ENCODE measurements at places on chromosomes 2 and 18.

GRCh38 chr2:227035711-227036367, 128.2 kb downstream of the COL4A4 start:
- no peak for DNase-seq

DNA sequence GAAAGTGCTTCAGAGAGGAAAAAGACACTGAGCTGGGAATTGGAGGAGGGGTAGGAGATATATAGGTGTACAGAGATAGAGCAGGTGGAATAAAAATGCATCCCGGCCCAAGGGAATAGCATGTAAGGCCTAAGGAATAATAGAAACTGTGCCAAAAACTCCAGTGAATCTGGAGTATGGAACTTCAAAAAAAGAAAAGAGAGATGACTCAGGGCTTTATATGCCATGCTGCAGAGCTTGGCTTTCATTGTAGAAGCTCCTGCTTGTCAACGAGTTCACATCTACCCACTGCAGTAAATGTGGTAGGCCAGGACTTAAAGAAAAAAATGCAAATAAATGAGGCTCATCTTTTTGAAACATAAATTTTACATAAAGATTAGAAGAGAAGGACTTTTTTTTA, 131.8 kb downstream of the MREG start:
- no peak for DNase-seq

- no peak for DNase-seq
Measured at GRCh38 chr2:103165836-103166235, 404.0 kb downstream of the TMEM182 start.

DNA sequence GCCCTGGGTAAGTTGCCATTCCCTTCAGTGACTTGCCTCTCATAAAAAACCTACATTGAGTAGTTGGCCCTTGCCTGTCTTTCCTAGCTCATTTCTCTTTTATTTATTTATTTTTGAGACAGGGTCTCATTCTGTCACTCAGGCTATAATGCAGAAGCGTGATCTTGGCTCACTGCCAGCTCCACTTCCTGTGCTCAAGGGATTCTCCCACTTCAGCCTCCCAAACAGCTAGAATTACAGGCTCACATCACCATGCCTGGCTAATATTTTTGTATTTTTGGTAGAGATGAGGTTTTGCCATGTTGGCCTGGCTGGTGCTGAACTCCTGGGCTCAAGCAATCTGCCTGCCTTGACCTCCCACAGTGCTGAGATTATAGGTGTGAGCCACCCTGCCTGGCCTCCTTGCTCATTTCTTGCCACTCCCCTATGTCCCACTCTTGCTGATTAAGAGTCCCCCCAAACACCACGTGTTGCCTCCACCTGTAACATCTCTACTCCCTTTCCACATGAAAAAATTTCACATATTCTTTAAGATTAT, 12.6 kb downstream of the EVA1A start:
- DNase-seq: no peak

- no peak for DNase-seq
Measured at GRCh38 chr2:165902934-165903333, 50.6 kb downstream of the TTC21B start.

- no peak for DNase-seq
Measured at GRCh38 chr2:12816379-12817306, 99.9 kb downstream of the TRIB2 start.

GRCh38 chr2:135775420-135775819, 33.8 kb downstream of the UBXN4 start:
- DNase-seq: no peak

GRCh38 chr2:221962186-221962585, 336.6 kb downstream of the PAX3 start:
- no peak for DNase-seq

GRCh38 chr2:36707050-36707449, 10.5 kb downstream of the VIT start:
- no peak for DNase-seq

GRCh38 chr2:9297807-9298206, 91.2 kb downstream of the ASAP2 start:
- no peak for DNase-seq

GRCh38 chr18:36812678-36813077, 16.1 kb downstream of the TPGS2 start:
- no peak for DNase-seq

GRCh38 chr2:231305221-231305620, 90.3 kb upstream of the B3GNT7 start:
- DNase-seq: no peak

- no peak for DNase-seq
Measured at GRCh38 chr2:208722731-208723130, 316.1 kb downstream of the PTH2R start.

- no peak for DNase-seq
Measured at GRCh38 chr2:237727363-237727762, 71.2 kb upstream of the RBM44 start.

DNA sequence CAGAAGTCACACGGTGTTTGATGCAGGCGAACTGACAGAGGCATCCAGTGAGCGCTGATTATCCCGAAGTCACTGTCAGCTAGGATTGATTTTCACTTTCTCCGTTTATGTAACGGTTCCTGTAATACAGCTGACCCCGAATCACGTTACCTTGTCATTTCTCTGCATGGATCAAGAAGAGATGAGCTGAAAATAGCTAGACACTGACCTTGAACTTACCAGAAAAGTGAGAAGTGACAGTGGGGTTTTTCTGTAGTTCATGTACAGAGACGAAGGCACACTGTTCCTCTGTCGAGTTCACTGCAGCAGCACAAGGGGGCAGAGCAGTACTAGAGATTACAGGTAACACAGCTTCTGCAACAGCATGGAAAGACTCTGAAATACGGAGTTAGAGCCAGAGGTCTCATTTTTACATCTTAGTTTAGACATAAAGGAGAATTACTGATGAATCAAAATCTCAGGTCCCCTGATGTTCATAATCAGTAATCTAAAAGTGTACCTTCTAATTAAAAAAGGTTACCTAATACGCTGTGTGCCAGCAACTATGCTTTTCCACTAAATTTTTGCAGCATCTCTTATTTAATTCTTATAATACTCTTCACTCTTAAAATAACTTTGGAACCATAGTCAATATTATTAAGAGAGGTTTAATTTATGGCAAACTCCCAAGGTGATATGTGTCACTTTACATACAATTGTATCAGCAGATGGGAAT, 33.1 kb downstream of the ARHGAP15 start:
- DNase-seq: no peak

- DNase-seq: no peak
Measured at GRCh38 chr2:120344214-120344975, 1.5 kb upstream of the INHBB start.

- no peak for DNase-seq
Measured at GRCh38 chr2:241665731-241666440, 20.7 kb downstream of the DTYMK start.

DNA sequence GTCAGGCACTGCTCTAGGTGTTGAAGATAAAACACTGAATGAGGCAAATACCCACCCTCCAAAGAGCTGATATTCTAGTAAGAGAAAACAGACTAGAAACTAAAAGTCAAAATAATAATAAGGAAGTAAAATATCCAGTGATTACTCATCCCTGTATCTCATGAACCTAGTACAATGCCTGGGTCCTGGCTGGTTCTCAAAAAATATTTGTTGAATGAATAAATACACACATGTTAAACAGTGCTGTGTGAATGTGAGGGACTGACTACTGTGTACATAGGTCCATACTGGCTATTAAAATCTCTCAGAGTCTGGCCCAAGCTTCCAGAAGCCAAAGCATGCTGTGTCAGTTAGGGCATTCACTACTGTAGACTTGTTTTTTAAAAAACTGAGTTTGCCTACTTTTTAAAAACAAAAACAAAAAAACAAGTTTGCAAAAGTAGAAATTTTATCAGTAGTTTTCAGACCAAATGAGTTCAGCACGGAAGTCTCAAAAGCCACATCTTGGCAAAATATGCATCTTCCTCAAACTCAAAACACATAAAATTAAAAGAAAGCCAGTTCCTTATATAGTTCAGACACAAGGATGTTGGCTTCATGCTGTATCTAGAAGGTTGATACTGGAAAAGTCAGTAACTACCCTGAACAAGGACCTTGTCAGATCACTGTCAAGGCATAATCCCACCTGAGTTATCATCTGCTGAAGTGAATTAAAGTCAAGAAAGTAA, 136.2 kb downstream of the THADA start:
- no peak for DNase-seq

DNA sequence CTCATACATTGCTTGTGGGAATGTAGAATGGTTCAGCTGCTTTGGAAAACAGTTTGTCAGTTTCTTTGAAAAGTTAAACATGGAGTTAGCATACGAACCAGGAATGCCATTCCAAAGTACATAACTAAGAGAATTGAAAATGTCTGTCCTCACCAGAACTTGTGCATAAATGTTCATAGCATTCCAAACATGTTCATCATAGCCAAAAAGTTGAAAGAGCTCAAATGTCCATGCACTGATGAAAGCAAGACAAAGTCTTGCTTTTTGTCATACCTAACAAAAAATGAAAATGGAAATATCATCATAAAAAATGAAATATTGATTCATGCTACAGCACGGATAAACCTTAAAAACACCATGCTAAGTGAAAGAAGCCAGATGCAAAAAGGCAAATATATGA, 408.8 kb upstream of the UBE2E3 start:
- DNase-seq: no peak

- DNase-seq: no peak
Measured at GRCh38 chr18:69774831-69775230, 172.8 kb downstream of the CD226 start.

DNA sequence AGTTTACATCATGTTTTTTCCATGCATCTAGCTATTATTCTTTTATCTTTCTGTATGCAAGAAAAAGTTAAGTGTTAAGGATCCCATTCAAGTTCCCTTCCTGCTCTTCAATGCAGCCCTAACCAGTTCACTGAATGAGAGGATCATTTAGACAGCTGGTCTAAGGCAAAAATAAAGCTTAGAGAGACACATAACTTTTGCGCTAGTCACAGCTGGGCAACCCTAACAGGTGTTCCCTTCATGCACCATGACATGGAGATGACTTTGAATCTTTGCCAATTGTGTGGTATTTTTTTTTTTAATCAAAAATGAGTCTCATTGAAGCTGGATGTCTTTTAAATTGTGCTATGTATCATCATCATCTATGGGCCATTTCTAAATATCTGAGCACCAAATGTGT, 393.8 kb upstream of the CYRIA start:
- DNase-seq: no peak

- DNase-seq: no peak
Measured at GRCh38 chr2:98637401-98638147, 29.2 kb downstream of the UNC50 start.

- DNase-seq: no peak
Measured at GRCh38 chr2:126739141-126739540, 83.2 kb downstream of the GYPC start.

DNA sequence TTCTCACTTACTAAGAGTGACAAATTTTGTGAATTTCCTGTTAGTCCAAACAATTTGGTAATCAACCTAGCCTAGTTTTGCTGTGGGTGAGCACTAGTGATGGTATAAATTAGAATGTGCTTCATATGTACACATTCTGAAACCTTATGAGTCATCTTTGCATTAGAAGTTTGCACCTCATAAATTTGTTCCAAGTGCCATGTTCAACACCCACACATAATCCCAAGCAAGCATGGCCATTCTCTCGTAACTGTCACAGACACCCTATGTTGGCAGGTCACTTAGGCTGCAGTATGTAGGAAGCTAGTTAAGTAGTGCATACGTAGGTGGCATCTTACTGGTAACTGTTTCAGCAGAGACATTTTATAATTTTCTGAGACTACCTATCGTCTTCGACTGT, 46.9 kb downstream of the NAB1 start:
- no peak for DNase-seq

- no peak for DNase-seq
Measured at GRCh38 chr2:233593201-233593600, 24.2 kb upstream of the UGT1A8 start.

GRCh38 chr2:239735131-239735828, 289.9 kb downstream of the NDUFA10 start:
- no peak for DNase-seq

DNA sequence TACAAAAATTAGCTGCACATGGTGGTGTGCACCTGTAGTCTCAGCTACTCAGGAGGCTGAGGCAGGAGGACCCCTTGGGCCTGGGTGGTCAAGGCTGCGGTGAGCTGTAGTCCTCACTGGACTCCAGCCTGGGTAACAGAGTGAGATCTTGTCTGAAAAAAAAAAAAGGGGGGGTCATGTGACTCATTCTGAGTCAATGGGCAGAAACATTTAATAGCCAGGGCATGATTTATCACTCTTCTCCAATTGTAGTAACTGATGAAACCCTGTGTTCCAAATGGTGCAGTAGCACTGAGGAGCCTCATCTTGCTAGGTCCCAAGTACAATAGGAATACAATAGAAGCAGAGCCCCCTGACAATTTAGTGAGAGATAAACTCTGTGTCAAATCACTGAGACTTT, 78.9 kb upstream of the CCDC68 start:
- DNase-seq: no peak

- no peak for DNase-seq
Measured at GRCh38 chr2:200378652-200379290, 72.3 kb downstream of the SPATS2L start.

DNA sequence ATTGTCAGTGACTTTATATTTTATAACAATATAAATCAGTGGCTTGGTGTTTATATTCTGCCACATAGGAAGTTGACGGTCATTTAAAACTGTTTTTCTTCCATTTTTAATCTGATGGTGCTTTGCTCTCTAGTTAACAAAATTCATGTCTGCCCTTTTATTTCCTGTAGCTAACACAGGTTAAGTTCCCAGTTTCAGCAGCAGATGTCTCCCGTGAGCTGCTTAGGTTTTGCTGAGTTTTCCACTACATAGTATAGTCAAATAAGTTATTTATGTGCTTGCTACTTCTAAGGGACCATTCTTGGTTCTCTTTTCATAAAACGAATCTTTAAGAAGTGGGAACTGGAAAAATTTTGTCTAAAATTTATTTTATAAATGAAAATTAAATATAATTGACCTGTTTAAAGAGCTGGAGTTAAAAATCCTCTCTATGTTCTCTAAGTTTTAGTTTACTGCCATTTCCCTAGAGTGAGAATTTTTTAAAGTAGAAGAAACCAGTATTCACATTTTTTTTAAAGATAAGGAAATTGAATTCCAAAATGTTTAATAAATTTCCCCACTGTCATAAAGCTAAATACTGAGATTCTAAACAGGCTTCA, 20.6 kb downstream of the HTR2B start:
- no peak for DNase-seq

GRCh38 chr18:67376372-67376771, 140.1 kb downstream of the DSEL start:
- no peak for DNase-seq

- no peak for DNase-seq
Measured at GRCh38 chr2:71347517-71347916, 15.9 kb downstream of the ZNF638 start.

- no peak for DNase-seq
Measured at GRCh38 chr2:60586081-60586480, 32.6 kb upstream of the BCL11A start.

DNA sequence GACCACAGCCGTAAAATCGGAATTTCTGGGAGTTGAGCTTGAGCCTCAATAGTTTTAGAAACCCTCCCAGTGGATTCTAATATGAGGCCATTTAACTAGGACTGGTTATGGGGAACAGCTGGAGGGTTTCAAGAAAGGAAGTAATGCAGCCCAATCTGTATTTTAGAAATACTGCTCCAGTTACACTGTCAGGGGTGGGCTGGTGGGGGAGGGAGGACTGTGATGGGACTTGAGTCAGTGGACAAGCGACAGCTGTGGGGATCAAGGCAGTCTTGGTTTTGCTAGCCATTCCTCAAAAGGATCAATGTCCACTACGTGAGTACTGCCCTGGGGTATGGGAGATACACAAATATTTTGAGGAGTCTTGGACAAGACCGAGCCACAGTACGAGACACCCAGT, 34.8 kb downstream of the ASB1 start:
- DNase-seq: no peak

GRCh38 chr2:238021327-238021726, 39.5 kb upstream of the SCLY start:
- DNase-seq: no peak

- DNase-seq: no peak
Measured at GRCh38 chr2:140108706-140109475, 1328.7 kb upstream of the NXPH2 start.
